ENCODE measurements at places on chromosomes 1 and 21.

DNA sequence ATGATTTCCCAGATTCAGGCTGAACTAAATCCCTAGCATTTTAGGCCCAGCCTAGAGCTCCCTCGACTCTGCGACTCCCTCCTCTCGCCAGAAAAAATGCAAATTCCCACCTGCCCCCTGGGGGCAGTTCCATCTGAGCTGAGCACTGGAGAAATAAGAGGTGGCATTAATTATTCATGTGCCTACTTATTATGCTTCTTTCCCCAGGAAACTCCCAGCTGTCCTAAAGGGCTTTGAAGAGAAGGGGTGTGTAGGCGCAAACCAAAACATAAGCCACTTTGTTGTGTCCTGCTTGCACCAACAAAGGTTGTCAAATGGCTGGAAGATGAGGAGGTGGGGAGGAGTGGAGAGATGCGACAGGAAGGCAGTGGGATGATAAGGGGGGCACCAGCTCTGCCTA, 41.4 kb upstream of the GOLT1A start:
- no peak for DNase-seq

DNA sequence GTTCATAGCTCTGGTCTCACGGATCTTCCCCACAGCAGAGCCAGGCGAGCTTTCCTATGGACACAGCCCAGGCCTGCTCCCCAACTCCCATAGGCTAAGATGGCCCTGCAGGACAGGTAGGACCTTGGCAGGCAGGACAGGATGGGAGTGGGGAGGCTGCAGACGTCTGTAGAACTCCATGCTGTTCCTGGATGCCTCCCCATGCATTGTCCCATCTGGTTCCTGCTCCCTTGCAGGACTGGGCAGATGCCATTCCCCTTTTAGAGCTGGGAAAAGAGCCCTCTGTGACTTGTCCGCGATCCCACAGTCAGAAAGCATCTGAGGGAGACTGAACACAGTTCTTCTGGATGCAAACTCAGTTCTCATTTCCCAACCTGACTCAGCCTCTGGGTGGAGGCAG, 71.9 kb upstream of the ATP5PO start:
- DNase-seq, result no peak

- DNase-seq, result no peak
Observed at GRCh38 chr1:58857680-58858673, 74.1 kb upstream of the JUN start.

- no peak for DNase-seq
Observed at GRCh38 chr1:111775966-111776365, 20.3 kb downstream of the DDX20 start.

All from type B pancreatic cell (in vitro differentiated cells).